ENCODE measurements at places on chromosomes 2 and 18. TPM values are rescaled to one million over a fixed set of nuclear protein-coding genes. Genes with fewer than 3 reads are reported as not detected.

GRCh38 chr2:94873362-94874276 lies 2.4 kb downstream of the TEKT4 start:
- no peaks in the 10 kb centered on the region for H3K27me3 ChIP-seq
- DNase-seq = no peak
- no peak overlapping the region for H3K27ac ChIP-seq
- no peak overlapping the region for H3K4me3 ChIP-seq

GRCh38 chr2:10285556-10286198 lies 17.0 kb upstream of the HPCAL1 start:
- peaks cover 72% of the 10 kb centered on the region for H3K4me1 ChIP-seq
- peak overlapping the region; percentile 21 for H3K4me3 ChIP-seq
- DNase-seq = peak; percentile 71
- no peaks in the 10 kb centered on the region for H3K36me3 ChIP-seq

- no peaks in the 10 kb centered on the region for H3K27me3 ChIP-seq
- no peaks in the 10 kb centered on the region for H3K36me3 ChIP-seq
- H3K4me1 ChIP-seq = no peaks in the 10 kb centered on the region
Observed at GRCh38 chr2:69222953-69223658, 163.9 kb downstream of the GFPT1 start.

RETREG2 gene
- 63.7 TPM for total RNA-seq

- H3K36me3 ChIP-seq = no peaks in the 10 kb centered on the region
- peak; percentile 44 for DNase-seq
- H3K4me1 ChIP-seq = no peaks in the 10 kb centered on the region
Observed at GRCh38 chr2:99066075-99066958, 75.2 kb upstream of the C2orf15 start.

GRCh38 chr2:143452817-143453451 lies 323.7 kb downstream of the ARHGAP15 start:
- DNase-seq = no peak
- no peaks in the 10 kb centered on the region for H3K4me1 ChIP-seq
- no peak overlapping the region for H3K27ac ChIP-seq
- no peaks in the 10 kb centered on the region for H3K36me3 ChIP-seq

CAVIN2 gene
- total RNA-seq = 0.27 TPM

DNA sequence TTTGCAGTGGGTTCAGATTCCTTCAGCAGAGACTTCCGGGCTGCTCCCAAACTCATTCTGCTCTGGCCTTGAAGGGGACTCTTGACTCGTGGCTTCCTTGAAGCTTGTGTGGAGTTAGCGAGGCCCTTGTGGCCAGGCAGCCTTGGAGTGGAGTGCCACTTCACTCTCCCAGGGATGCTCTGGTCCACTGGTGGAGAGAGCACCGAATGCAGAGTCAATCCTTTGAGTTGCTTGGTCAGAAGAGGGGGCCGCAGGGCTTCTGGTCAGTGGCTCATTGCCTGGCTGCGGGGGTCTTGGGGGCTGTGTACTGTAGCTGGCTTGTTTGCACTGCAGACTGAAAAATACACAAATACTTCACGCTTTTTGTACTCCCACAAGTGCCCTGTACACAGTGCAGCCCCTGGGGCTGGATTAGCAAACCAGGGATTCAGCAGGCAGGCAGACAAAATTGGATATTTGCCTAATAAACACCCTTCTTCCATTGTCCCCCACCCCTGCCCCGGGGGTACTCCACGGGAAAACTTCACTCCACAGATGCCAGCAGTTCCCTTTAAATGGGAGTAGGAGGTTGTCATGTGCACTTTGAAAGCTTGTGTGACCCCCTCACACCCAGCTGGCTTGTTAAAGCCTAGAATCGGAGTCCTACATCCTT lies 3.2 kb downstream of the GLI2 start:
- no peak overlapping the region for H3K4me3 ChIP-seq
- H3K4me1 ChIP-seq = peaks cover 11% of the 10 kb centered on the region
- DNase-seq = no peak
- H3K27ac ChIP-seq = no peak overlapping the region

GRCh38 chr2:86139981-86140380 lies 33.9 kb downstream of the PTCD3 start:
- H3K27ac ChIP-seq = no peak overlapping the region
- peaks cover 45% of the 10 kb centered on the region for H3K36me3 ChIP-seq
- no peaks in the 10 kb centered on the region for H3K27me3 ChIP-seq
- H3K4me1 ChIP-seq = no peaks in the 10 kb centered on the region

GRCh38 chr2:186595219-186595618 lies 5.4 kb downstream of the ITGAV start:
- peaks cover 23% of the 10 kb centered on the region for H3K4me1 ChIP-seq
- no peak overlapping the region for H3K27ac ChIP-seq
- no peaks in the 10 kb centered on the region for H3K27me3 ChIP-seq
- DNase-seq = no peak
- no peaks in the 10 kb centered on the region for H3K36me3 ChIP-seq

DNA sequence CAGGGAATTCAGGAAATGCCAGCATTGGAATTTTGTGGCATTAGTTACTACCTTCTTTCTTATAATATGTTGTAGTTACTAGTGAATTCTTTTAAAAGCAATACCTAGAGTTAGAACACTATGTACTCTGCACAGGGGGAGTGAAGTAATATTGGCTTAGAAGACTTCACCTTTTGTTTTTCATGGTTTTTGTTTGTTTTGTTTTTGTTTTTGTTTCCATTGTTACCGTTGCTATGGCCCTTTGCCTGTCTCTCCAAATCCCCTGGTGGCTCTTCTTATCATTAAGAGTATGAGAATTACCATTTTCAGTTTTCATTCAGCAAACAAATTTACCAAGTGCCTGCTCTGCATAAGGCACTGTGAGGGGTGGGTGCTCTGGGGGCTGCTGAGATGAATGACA lies 160.1 kb downstream of the HAUS1 start:
- H3K4me3 ChIP-seq = no peak overlapping the region
- peaks cover 13% of the 10 kb centered on the region for H3K36me3 ChIP-seq
- H3K4me1 ChIP-seq = no peaks in the 10 kb centered on the region
- no peak overlapping the region for H3K27ac ChIP-seq
- H3K27me3 ChIP-seq = no peaks in the 10 kb centered on the region
- DNase-seq = peak; percentile 16

GRCh38 chr2:191115391-191115790 lies 35.4 kb downstream of the STAT4 start:
- H3K27me3 ChIP-seq = no peaks in the 10 kb centered on the region
- no peak overlapping the region for H3K4me3 ChIP-seq
- no peaks in the 10 kb centered on the region for H3K4me1 ChIP-seq
- no peak overlapping the region for H3K27ac ChIP-seq
- no peak for DNase-seq

NDC80 gene
- 46.0 TPM for total RNA-seq

- no peaks in the 10 kb centered on the region for H3K36me3 ChIP-seq
- no peak overlapping the region for H3K4me3 ChIP-seq
- DNase-seq = no peak
- H3K27me3 ChIP-seq = peaks cover 15% of the 10 kb centered on the region
- no peaks in the 10 kb centered on the region for H3K4me1 ChIP-seq
Observed at GRCh38 chr2:16189029-16189835, 248.9 kb downstream of the MYCN start.

DNA sequence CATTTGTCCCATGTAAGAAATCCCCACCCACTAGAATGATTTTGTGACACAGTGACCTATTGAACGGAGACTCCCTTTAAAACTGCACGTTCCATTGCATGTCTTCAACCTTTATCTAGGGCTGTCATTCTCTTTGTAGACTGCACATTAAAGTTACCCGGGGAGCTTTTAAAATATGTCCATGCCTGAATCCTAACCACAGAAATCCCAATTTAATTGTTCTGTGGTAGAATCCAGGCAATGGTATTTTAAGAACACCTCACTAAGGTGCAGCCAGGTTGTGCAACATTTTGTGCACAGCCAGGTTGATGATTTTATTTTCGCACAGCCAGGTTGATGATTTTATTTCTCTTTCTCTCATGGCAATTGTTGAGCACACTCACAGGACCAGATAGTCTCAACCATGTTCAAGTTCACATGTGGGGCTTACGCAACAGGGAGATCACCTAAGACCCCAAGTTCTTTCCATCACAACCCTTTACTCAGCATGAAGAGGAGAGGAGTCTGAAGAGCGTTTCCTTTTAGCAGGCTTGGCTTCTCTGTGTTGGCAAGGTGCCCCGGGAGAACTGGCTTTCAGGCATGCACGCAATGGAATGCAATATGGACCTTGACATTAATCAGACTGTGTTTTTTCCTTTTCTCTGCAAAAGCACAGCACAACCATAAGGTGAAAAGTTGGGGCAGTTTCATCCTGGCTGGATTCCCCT lies 467.3 kb upstream of the ETAA1 start:
- H3K36me3 ChIP-seq = no peaks in the 10 kb centered on the region
- H3K4me1 ChIP-seq = no peaks in the 10 kb centered on the region
- DNase-seq = no peak
- H3K27me3 ChIP-seq = no peaks in the 10 kb centered on the region

TMEM178A gene
- total RNA-seq = 1.3 TPM

DNA sequence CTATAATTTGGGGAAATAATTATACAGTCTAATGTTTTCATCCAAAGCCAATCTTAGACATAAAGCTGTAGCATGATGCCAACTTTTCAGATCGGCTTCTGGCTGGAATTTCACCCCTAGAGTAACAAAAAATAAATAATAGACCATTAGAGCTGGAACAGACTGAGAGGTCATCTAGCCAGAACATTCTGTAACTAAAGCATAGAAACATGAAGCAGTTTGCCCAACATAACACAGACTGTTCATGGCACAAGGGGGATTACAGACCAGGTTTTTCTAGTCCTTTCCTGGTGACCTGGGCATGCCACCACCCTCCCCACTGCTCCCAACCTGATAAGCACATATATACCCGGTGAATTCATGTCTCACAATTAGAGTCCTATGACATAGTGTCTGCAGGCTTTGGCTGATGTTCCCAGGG lies 116.4 kb upstream of the PPP1CB start:
- no peaks in the 10 kb centered on the region for H3K36me3 ChIP-seq
- no peaks in the 10 kb centered on the region for H3K27me3 ChIP-seq
- H3K27ac ChIP-seq = no peak overlapping the region
- peaks cover 11% of the 10 kb centered on the region for H3K4me1 ChIP-seq

L3MBTL4 gene
- not detected for total RNA-seq

GRCh38 chr18:75830828-75831227 lies 403.3 kb upstream of the SMIM21 start:
- H3K27me3 ChIP-seq = 0 out of 2 replicates have a peak, but pooled peaks cover under 1% of the 10 kb centered on the region
- no peak overlapping the region for H3K27ac ChIP-seq
- DNase-seq = no peak
- H3K4me1 ChIP-seq = no peaks in the 10 kb centered on the region
- no peak overlapping the region for H3K4me3 ChIP-seq
- H3K36me3 ChIP-seq = no peaks in the 10 kb centered on the region

DNA sequence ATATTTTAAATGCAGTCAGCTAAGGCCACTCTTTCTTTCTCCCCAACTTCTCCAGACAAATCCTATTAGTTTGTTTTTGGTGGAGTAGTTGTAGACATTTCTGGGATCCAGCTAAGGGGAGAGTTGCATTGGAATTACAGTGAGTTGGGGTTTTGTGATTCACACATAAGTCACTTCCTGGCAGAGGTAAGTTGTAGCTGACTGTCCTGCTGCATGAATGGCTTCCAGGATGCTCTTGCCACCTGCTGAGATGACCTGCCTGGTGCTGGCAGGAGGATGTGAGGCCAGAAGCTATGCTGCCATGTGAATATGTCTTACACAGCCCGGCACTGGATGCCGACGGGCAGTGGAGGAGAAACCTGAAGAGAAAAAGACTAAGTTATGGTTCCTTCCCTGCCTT lies 243.7 kb downstream of the TDRD15 start:
- H3K4me3 ChIP-seq = no peak overlapping the region
- no peak overlapping the region for H3K27ac ChIP-seq
- no peak for DNase-seq
- H3K27me3 ChIP-seq = no peaks in the 10 kb centered on the region

FHOD3 gene
- 4.0 TPM for total RNA-seq

DNA sequence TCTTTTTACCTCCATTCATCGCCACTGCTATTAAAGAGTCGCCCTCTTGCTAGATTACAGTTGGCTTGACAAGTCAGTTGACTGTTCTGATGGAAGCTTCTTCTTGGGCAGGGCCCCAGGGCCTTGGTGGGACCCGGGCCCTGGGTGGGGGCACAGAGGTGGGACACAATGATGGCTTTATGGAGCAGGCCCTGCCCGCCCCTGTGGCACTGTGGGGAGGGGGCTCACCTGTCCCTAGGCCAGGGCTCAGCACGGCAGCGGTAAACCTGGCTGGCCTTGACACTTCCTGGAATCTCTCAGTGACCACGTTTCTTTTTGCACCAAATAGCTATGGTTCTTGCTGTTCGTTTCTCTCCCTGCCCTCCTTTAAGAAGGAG lies 4.9 kb upstream of the HS6ST1 start:
- no peaks in the 10 kb centered on the region for H3K27me3 ChIP-seq
- no peak for DNase-seq

DNA sequence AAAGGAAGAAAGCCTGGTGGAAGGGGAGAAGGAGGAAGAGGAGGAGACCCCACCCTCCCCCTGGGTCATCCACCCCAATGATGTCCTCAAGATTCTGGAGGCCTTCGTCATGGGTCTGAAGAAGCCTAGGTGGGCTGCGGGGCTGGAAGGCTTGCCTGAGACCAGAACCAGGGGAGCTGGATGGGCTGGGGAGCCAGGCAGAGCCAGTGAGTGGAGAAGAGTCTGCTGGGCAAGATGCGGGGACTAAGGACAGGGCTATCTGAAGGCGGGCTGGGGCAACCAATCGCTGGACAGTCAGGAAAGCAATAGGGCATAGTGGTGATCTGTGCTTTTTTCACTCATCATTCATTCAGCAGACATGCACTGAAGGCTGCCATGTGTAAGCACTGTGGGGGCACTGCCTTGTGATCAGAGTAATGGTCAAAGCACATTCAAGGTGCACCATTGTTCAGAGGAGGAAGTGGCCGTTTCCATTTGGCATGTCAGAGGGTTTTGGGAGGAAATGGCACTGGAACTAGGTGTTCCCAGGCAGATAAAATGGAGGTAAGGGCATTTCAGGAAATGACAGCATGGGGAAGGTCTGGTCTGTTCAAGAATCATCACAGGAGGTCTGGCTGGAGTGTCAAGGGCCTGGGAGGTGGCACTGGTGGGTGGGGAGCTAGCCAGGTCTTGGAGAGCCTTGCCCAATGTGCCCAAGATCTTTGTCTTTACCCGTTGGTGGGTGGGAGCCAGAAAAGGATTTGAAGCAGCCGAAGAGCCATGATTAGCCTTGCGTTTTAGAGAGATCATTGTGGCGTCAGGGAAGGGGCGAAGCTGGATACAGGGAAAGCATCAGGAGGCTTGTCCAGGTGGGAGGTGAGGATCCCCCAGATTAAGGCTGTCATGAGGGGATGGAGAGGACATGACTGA lies 24.2 kb downstream of the OTOF start:
- no peak overlapping the region for H3K27ac ChIP-seq
- H3K4me1 ChIP-seq = no peaks in the 10 kb centered on the region
- H3K36me3 ChIP-seq = no peaks in the 10 kb centered on the region

DNA sequence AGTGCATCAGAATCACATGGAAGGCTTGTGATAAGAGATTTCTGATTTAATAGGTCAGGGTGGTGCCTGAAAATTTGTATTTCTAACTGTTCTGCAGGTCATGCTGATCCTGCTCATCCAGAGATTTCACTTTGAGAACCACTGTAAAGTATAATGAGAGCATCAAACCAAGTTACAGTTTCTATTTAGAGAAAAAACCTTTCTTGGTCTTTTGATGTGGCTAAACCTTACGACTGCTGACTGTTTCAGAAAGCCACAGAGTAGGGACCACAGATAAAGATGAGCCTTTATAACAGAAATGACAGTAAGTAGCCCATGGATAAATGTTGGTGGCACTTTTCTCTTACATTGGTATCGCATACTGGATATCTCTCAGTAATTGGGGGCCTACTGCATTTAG lies 109.4 kb upstream of the FANCL start:
- H3K4me3 ChIP-seq = no peak overlapping the region
- no peak overlapping the region for H3K27ac ChIP-seq
- H3K4me1 ChIP-seq = no peaks in the 10 kb centered on the region
- no peaks in the 10 kb centered on the region for H3K27me3 ChIP-seq

GRCh38 chr2:158214431-158214830 lies 112.8 kb downstream of the UPP2 start:
- no peak overlapping the region for H3K27ac ChIP-seq
- H3K4me1 ChIP-seq = no peaks in the 10 kb centered on the region
- H3K4me3 ChIP-seq = no peak overlapping the region
- no peaks in the 10 kb centered on the region for H3K27me3 ChIP-seq
- DNase-seq = no peak
- no peaks in the 10 kb centered on the region for H3K36me3 ChIP-seq

Data from HCT116 (cell line).